Activated CD8-positive, alpha-beta memory T cell treated with anti-CD3 and anti-CD28 coated beads, Interleukin-2, amount 10 ng/mL, durations not matched to agents 7 days and 5 days (primary cell): ENCODE measurements at places on chromosomes 5 and 9.

- H3K4me3 ChIP-seq: peak within 1 kb of the TSS; percentile 61
- H3K27me3 ChIP-seq: peaks cover 18% of the 10 kb centered on the region
- H3K27ac ChIP-seq: no peak within 1 kb of the TSS
- H3K36me3 ChIP-seq: no peaks in the 10 kb centered on the region
- peaks cover 11% of the 10 kb centered on the region for H3K4me1 ChIP-seq
- peak; percentile 46 for DNase-seq
Observed at GRCh38 chr5:1111727-1112289, at the start of gene SLC12A7. Gene SLC12A7, minus strand, starts transcription at chr5:1112063. Its CDS starts 72 bp downstream, at chr5:1111991.

DNA sequence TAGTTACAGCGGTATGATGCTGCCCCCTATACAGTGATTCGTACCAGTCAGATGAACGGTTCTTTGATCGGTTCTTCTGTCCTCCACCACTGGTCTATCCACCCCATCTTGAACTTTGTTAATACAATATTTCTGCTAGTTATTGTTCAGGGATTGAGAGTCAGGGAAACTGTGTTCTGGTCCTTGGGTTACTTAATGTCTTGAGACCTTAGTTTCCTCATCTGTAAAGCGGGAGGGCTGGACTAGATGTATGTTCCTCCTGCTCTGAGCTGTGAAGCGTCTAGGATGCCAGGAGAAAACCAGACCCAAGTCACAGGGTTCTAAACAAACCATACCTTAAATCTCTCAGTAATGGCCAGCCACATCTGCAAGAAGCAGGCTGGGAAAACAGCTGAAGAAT lies 1.4 kb upstream of the PIP5K1B start:
- no peak overlapping the region for H3K27ac ChIP-seq
- no peak for DNase-seq
- peaks cover 79% of the 10 kb centered on the region for H3K27me3 ChIP-seq
- peaks cover 6% of the 10 kb centered on the region for H3K4me1 ChIP-seq
- no peak overlapping the region for H3K4me3 ChIP-seq
- no peaks in the 10 kb centered on the region for H3K36me3 ChIP-seq

DNA sequence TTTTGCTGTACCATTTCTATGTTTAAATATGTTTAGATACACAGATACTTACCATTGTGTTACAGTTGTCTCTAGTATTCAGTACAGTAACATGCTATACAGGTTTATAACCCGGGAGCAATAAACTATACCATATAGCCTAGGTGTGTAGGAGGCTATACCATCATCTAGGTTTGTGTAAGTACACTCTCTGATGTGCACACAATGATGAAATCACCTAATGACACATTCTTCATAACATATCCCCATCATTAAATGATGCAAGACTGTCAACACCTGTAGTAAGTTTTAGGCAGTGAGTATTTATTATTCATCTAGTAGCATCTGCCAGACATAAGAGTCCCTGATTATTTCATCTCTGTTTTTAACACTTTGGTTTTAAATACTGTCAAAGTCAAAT lies 7.3 kb upstream of the DHFR start:
- peaks cover 77% of the 10 kb centered on the region for H3K36me3 ChIP-seq
- no peak overlapping the region for H3K27ac ChIP-seq
- no peak for DNase-seq

GRCh38 chr9:2610985-2611384 lies 10.6 kb upstream of the VLDLR start:
- DNase-seq: no peak
- no peaks in the 10 kb centered on the region for H3K36me3 ChIP-seq
- no peaks in the 10 kb centered on the region for H3K4me1 ChIP-seq

DNA sequence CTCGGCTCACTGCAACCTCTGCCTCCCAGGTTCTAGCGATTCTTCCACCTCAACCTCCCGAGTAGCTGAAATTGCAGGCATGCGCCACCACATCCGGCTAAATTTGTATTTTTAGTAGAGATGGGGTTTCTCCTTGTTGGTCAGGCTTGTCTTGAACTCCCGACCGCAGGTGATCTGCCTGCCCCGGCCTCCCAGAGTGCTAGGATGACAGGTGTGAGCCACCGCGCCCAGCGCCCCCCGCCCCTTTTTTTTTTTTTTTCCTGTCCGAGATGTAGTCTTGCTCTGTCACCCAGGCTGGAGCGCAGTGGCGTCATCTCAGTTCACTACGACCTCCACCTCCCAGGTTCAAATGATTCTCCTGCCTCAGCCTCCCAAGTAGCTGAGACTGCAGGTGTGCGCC lies 6.6 kb downstream of the ATP6V1G1 start:
- no peak overlapping the region for H3K27ac ChIP-seq
- no peak for DNase-seq
- no peaks in the 10 kb centered on the region for H3K27me3 ChIP-seq
- H3K4me1 ChIP-seq: peaks cover 52% of the 10 kb centered on the region
- H3K4me3 ChIP-seq: no peak overlapping the region
- peaks cover 61% of the 10 kb centered on the region for H3K36me3 ChIP-seq

DNA sequence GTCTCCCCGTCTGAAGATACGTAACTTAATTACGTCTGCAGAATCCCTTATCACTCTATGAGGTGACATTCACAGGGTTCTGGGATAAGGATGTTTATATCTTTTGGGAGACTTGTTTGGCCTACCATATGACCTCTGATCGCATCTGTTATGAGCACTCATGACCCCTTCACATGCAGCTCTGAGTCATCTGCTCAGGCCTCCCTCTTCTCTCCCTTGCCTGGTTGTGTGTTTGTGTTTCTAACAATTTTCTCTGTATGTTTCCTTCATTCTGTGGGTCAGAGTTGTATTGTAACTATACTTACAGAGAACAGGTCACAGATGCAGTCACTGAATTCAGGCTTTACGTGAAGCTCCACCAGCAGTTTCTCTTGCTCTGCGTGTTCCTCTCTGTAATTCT lies 330.6 kb downstream of the TENT4A start:
- no peak overlapping the region for H3K4me3 ChIP-seq
- DNase-seq: no peak
- H3K36me3 ChIP-seq: no peaks in the 10 kb centered on the region
- no peak overlapping the region for H3K27ac ChIP-seq

DNA sequence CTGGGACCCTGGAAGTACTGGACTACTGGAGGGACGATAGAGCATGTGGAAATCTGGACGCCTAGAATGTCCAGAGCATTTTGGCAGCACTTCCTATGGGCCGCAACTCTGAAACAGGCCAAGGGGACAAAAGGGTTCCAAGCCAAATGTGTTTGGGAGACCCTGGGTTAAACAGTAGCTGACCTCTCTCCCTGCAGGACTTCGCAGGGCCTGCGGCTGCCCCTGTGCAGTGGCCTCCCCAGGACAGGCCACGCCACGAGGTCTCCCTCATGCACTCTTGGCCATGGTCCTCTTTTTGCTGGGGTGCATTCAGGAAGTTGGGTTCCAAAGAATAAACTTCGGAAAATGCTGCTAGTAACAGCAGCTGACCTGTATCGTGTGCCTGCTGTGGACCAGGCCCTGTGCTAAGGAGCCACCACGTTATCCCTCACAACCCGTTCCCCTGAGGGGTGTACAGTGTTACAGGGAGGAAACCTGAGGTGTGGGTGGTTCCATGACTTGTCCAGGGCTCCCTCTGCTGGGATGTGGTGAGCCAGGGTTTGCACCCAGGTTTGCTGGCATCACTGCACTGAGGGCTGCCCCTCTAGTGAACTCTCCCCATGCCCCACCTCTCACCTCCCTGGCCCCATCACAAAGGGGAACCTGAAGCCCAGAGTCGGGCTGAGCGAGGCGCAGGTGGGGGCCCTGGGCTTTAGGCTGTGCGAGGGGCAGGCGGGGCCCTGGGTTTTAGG lies 79.4 kb downstream of the AMBP start:
- no peak overlapping the region for H3K4me3 ChIP-seq
- H3K4me1 ChIP-seq: peaks cover 3% of the 10 kb centered on the region
- peak; percentile 33 for DNase-seq
- H3K36me3 ChIP-seq: no peaks in the 10 kb centered on the region

- peaks cover 8% of the 10 kb centered on the region for H3K4me1 ChIP-seq
- no peaks in the 10 kb centered on the region for H3K36me3 ChIP-seq
- H3K27ac ChIP-seq: no peak within 1 kb of the TSS
- DNase-seq: peak; percentile 55
- H3K27me3 ChIP-seq: peaks cover 60% of the 10 kb centered on the region
- H3K4me3 ChIP-seq: peak within 1 kb of the TSS; percentile 60
Observed at GRCh38 chr9:74887041-74887980, at the start of gene TRPM6. Gene TRPM6, minus strand, starts transcription at chr9:74887921. Its CDS starts 65 bp downstream, at chr9:74887856.

DNA sequence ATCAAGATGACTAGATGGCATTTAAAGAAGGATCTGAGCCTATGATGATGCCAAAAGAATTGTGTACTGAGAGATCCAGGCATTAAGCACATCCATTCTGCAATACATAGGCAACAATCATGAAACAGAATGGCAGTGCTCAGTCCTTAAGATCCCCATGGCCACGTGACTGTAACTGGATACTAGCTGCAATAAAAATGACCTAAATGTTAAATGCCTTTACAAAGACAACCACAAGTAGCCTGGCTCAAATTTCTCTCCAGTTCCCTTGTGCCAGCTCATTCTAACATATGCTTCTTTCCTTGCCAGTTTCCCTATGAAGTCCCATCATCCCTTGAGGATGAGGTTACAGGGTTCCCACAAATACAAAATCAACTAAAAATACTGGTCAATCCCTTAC lies 148.3 kb upstream of the GHR start:
- no peak overlapping the region for H3K4me3 ChIP-seq
- H3K27ac ChIP-seq: no peak overlapping the region
- no peaks in the 10 kb centered on the region for H3K36me3 ChIP-seq

- peaks cover 55% of the 10 kb centered on the region for H3K36me3 ChIP-seq
- DNase-seq: no peak
- no peak overlapping the region for H3K27ac ChIP-seq
- peaks cover 5% of the 10 kb centered on the region for H3K4me1 ChIP-seq
- H3K4me3 ChIP-seq: no peak overlapping the region
Observed at GRCh38 chr5:115831163-115831768, 10.1 kb downstream of the ATG12 start.

GRCh38 chr5:112784726-112785125 lies 47.0 kb downstream of the APC start:
- no peak overlapping the region for H3K4me3 ChIP-seq
- H3K27ac ChIP-seq: no peak overlapping the region
- no peak for DNase-seq
- no peaks in the 10 kb centered on the region for H3K4me1 ChIP-seq
- peaks cover 13% of the 10 kb centered on the region for H3K36me3 ChIP-seq
- H3K27me3 ChIP-seq: no peaks in the 10 kb centered on the region

DNA sequence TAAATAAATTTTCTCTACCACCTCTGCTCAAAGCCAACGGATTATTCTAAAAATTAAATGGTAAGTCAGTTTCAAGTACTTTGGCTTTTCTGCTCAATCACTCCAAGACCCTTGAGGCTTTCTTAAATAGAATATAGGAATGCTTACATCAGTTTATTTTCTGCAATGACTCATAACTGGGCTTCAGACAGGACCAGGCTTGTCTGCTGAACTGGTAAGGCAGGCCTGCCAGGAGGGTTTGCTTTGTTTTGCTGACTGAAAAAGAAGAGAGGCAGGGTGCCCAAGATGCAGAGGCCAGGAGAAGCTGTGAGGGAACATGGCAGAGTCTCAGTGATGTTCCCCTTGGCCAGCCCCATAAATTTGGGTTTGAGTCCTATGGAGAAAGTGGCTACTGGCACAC lies 60.3 kb upstream of the EPB41L4A start:
- peaks cover 9% of the 10 kb centered on the region for H3K27me3 ChIP-seq
- H3K4me1 ChIP-seq: no peaks in the 10 kb centered on the region
- DNase-seq: no peak
- no peak overlapping the region for H3K27ac ChIP-seq
- H3K4me3 ChIP-seq: no peak overlapping the region
- no peaks in the 10 kb centered on the region for H3K36me3 ChIP-seq

- H3K4me1 ChIP-seq: no peaks in the 10 kb centered on the region
- DNase-seq: no peak
- H3K4me3 ChIP-seq: no peak overlapping the region
- H3K27ac ChIP-seq: no peak overlapping the region
Observed at GRCh38 chr5:168182269-168182668, 109.2 kb upstream of the WWC1 start.

DNA sequence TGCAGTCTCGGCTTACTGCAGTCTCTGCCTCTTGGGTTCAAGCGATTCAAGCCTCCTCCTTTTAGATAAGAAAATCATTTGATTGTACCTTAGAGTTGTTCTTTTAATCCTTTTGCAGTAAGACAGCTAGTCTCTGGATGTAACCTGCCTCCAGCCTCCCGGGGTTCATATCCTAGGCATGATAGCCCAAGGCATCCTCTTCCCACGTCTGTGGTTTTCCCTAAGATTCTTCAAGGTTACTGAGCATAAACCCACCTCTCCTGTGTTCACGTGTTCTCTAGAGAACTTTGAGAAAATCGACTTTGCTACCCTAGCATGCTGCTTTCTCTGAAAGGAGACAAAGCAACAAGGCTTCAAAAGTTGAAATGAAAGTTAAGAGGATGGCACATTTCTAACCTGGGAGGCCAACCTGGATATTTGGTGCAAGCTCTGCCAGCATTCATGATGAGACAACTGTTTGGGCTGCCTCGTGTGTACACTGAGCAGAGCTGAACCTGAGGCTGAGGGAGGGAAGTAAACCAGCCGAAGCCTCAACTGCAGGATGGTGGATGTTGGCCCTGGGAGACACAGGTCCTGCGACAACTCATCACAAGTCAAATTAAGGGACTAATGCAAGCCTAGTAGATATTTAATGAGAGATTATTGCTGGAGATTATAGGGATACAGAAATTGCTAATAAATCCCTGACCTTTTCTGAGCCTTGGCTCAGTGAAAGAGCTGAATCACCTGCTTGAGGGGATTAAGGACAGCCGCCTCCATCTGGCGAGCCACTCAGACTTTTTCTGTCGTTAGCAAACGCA lies 261.8 kb downstream of the ARHGAP26 start:
- no peak overlapping the region for H3K27ac ChIP-seq
- H3K4me1 ChIP-seq: peaks cover 29% of the 10 kb centered on the region
- H3K27me3 ChIP-seq: peaks cover 6% of the 10 kb centered on the region
- H3K4me3 ChIP-seq: no peak overlapping the region
- peaks cover 17% of the 10 kb centered on the region for H3K36me3 ChIP-seq

GRCh38 chr5:33855396-33855795 lies 36.4 kb downstream of the ADAMTS12 start:
- no peak for DNase-seq
- H3K27ac ChIP-seq: no peak overlapping the region
- peaks cover 68% of the 10 kb centered on the region for H3K27me3 ChIP-seq
- H3K4me3 ChIP-seq: no peak overlapping the region
- no peaks in the 10 kb centered on the region for H3K36me3 ChIP-seq

GRCh38 chr5:168820874-168821273 lies 241.7 kb upstream of the PANK3 start:
- H3K4me1 ChIP-seq: no peaks in the 10 kb centered on the region
- no peak overlapping the region for H3K27ac ChIP-seq
- no peak overlapping the region for H3K4me3 ChIP-seq
- peaks cover 2% of the 10 kb centered on the region for H3K27me3 ChIP-seq
- H3K36me3 ChIP-seq: no peaks in the 10 kb centered on the region

DNA sequence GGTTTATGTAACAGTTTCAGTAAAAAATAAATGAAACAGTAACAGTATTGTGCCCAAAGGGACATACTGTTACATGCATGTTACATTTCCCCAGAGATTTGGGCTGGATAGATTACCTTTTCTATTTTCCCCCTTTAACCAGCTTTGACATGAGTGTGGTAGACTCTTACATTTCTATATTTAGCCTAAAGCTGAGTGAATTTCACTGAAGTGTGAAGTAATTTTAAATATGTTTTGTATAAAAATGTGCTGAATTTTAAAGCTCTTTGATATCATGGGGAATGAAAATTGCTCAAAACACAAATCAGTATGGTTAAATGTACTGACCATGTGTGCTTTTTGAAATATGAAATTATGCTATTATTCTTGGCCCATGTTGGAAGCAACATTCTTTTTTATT lies 122.3 kb upstream of the CDH10 start:
- H3K27me3 ChIP-seq: no peaks in the 10 kb centered on the region
- no peak overlapping the region for H3K27ac ChIP-seq
- no peaks in the 10 kb centered on the region for H3K36me3 ChIP-seq
- no peak for DNase-seq
- no peaks in the 10 kb centered on the region for H3K4me1 ChIP-seq
